ENCODE measurements at places on chromosomes 12 and 14.

DNA sequence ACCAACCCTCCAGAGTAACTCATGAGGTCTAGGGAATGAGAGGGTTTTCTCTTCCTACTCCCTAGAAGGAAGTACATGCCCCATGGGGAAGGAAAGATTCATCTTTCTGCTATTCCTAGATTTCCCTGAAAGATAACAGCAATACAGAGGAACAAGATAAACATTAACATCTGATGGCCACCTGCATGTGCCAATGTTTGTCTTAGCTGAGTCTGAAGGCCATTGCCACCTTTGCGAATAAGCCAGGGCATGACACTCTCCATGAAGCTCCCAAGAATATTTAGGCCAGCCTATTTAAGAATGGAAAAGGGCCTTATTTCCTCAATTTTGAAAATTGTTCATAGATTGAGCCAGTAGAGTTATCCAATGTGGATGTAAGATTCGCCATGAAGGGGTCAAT lies 26.0 kb downstream of the IGF1 start:
- no peak for DNase-seq

DNA sequence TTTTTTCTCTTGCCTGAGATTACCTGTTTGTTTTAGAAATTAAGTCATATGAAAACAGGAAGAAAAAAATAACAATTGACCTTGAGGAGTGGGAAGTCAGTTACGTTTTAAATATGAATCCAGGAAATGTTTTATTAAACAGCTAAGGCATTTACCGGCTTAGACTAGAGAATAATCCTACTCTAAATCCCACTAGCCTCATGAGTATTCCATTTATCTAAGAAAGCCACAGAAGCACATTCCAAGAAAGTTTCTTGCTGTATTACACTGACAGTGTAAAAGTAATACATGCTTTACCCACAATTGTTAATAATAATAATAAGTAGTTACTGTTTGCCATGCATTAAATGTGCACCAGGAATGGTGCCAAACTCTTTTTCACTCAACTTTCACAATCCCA lies 90.9 kb downstream of the BMP4 start:
- no peak for DNase-seq

DNA sequence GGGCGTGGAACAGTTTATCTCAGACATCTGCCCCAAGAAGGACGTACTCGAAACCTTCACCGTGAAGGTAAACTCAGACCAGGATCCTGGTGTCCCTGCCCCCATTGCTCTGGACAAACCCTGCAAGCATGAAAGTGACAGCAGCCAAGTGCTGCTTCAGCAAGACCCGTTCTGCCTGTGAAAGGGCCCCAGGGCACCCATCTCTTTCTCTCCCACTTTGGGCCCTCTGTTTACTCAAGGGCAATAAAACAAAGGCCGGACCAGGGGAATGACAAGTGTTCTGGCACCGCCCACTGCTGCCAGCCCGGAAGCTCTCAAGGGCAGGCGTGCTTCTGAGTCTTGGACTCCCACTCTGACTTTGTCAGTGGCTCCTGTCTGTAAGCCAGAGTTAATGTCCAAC lies 35.3 kb downstream of the CD9 start:
- DNase-seq: no peak

DNA sequence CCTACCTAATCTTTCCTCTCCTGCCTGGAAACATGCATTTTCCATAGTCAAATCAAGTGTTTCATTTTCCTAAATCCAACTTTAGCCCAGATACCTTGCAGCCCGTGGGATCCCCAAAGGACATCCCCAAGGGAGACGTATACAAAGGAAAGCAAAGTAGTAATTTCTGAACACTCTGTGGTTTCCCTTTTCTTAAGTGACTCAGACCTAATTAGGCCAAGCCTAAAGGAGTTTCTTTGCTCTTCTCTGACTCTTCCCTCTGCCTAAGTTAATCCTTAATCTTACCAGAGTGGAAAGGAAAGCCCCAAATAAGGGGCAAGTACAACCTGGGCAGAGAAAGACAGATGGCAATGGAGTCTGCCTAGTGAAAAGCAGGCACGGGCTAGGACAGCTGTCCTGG lies 250.3 kb downstream of the SPTSSA start:
- DNase-seq: no peak

GRCh38 chr12:28776913-28777422 lies 372.1 kb upstream of the FAR2 start:
- no peak for DNase-seq

- DNase-seq: no peak
Measured at GRCh38 chr14:72454388-72455160, 439.3 kb downstream of the DPF3 start.

DNA sequence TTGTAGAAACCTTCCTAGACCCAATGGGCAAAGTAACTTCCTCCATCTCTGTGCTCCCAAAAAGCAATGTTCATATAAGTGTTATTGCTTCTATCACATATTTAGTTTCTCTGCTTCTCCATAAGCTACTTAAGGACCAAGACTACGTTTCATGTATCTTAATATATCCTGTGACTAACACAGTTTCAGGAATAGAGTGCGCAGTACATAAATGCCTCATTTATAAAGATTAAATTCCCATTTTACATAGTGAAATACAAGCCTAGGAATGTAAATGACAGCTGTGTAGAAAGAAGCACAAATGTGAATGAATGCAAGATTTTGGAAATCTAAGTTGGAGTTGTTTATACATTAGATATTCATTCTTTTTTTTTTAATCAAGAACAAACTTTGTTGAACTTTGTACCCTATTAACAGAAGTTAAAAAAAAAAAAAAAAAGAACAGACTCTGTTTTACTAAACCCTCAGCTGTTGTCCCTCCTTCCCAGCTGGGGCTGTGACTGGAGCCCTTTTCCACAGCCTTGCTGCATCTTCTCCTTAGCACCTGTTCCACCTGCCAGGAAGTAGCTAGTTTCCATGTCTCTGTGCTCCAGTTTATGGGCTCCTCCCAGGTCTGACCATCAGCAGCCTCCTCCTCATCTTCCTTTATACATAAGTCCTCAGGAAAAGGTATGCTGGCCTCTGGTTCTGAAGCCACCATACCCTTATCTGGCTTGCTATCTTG lies 7.0 kb upstream of the METTL17 start:
- no peak for DNase-seq

DNA sequence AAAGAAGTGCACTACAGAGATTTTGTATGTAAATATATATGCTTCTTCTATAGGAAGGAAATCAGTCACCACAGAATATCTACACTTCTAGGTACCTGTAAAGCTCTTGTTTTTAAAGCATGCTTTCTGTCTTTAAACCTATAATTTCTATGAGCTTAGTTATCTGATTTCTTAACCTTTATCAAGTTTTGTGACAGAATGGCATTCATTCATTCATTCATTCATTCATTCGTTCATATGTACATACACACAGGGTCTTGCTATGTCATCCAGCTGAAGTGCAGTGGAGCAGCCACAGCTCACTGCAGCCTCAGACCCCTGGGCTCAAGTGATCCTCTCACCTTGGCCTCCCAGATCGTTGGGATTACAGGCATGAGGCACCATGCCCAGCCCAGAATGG lies 16.1 kb downstream of the PPHLN1 start:
- DNase-seq: no peak

DNA sequence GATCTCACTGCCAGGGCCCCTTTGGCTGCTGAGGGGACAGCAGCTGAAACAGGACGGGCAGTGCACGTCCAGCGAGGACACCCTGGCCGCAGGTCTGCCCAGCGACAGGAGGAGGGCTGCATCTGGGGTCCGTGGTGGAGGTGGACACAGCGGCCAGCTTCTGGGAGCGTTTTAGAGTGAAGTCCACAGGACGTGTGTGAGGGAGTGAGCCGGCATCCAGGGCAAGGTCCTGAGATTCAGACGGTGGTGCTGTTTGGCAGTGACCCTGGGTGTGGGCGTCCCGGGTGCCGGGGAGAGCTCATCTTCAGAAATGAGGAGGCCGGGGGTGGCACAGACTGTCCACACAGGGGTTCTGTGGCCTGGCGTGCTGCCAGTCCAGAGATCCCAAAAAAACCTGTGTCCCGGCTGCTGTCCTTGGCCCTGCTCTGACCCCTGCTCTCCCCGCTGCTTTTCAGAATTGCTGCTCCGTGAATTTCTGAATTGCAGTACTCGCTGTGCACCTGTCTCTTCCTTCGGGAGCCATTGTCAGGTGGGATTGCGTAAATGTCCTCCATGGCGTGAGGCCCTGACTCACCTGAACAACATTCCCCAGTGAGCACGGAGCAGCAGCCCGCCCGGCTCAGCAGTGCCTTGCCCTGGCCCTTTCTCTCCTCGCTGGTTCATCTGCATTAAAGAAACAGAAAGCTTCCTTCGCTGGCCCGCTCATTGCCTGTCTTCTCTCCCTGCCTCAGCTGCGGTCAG lies 183.5 kb upstream of the C14orf180 start:
- no peak for DNase-seq

GRCh38 chr14:77142005-77142800 lies 612 bp upstream of the ZDHHC22 start:
- DNase-seq: no peak

GRCh38 chr12:48279601-48280000 lies 71.1 kb downstream of the ZNF641 start:
- DNase-seq: no peak

DNA sequence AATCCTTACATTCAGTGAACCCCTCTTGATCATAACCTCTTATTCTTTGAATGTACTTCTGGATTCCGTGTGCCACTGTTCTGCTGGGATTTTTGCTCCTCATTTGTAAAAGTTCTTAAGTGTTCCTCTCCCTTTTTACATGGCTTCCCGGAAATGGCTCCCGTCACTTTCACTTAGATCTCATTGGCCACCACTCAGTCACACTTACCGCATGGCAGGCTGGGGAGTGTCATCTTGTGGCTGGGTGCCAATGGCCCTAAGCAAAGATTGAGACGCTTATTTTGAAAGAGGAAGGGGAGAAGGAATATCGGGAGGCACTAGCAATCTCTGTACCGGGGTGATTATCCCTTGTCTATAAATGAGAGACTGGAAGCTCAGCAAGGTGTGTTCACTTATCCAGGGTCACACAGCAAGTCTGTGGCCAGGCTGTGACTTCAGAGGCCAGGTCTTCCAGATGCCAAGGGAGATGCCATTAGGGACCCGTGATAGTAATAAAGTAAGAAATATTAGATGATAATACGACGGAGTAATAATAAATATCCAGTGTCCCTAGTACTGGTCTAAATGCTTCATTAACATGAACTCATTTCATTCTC lies 68.8 kb downstream of the RNFT2 start:
- no peak for DNase-seq

- DNase-seq: no peak
Measured at GRCh38 chr14:50862036-50862570, 9.8 kb upstream of the ABHD12B start.

GRCh38 chr14:34665785-34666435 lies 36.0 kb upstream of the SNX6 start:
- DNase-seq: peak; percentile 89

- DNase-seq: peak; percentile 57
Measured at GRCh38 chr14:60951776-60952435, 29.0 kb downstream of the TRMT5 start.

- peak; percentile 93 for DNase-seq
Measured at GRCh38 chr12:27627123-27627852, 69.0 kb upstream of the REP15 start.

DNA sequence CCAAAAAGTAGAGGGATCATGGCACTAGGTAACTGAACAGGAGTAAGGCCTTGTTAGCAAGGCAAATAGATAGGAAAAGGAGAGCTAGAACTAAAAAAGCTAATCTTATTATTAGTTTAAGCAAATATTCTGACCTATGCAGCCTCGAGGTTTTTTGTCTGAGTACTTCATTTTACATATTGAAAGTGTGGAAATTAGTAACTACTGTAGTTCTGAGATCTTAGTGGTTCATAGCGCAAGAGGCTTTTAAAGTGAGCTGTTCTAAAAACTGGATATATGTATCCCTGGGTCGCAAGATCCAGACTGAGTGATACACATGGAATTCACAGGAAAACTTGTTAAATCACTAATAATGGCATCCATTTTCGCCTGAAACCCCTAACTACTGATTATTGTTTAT lies 411.0 kb upstream of the SOX5 start:
- no peak for DNase-seq

DNA sequence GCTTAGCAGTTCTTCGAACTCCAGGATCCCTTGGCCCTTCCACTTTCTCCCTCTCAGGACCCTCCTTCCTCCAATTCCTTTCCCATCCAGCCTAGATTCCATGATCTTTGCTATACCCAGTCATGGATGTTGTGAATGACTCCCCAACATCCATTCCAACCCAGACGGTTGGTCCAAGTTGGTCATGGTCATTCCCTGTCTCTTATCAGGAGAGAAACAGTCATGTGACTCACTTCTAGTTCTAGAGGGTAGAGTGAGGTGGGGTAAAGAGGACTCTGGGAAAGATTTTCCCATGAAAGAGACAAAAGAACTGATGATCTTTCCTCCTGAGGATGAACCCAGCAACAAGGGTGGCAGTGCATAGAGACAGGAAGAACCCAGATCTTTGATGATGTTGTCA lies 9.2 kb upstream of the P2RX7 start:
- no peak for DNase-seq

DNA sequence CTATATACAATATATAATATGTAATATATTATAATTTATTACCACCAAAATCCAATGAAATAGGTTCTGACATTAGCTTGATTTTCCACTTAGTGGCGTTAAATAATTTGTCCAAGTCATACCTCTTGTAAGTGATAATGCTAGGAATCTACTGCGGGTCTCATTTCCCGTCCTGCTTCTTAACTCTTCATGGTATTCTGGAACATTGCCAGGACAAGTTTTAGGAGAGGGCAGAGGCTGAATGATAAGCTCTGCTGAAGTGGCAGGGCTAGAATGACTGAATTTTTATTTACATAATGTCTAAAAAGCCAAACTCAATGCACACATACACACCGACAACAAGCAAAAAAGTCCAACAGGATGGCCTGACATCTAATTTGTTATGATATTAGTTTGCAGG lies 70.4 kb upstream of the PTPRQ start:
- no peak for DNase-seq

DNA sequence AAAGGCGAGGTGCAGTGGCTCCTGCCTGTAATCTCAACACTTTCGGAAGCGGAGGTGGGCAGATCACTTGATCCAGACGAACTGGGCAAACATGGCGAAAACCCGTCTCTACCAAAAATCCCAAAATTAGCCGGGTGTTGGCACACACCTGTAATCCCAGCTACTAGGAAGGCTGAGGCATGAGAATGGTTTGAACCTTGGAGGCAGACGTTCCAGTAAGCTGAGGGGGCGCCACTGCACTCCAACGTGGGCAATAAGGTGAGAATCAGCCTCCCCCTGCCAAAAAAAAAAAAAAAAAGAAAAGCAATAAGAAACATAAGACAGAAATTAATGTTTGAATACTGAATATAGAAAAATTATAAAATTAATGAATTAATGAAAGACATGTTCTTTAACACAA lies 928.7 kb downstream of the LRFN5 start:
- DNase-seq: no peak

All from astrocyte of the spinal cord (primary cell).